Kidney (tissue), 22 donors: ENCODE measurements at places on chromosomes 12 and 14. TPM values are rescaled to one million over a fixed set of nuclear protein-coding genes. Genes with fewer than 3 reads are reported as not detected.

Gene SLC8A3
- not detected for polyA plus RNA-seq

Gene GDF3
- polyA plus RNA-seq = 1.6 TPM

Gene ABCC9
- polyA plus RNA-seq = 1.8 TPM

Gene BCAT1
- 1.3 TPM for polyA plus RNA-seq

Gene MUCL1
- not detected for polyA plus RNA-seq

Gene ASPG
- 58.1 TPM for polyA plus RNA-seq

Gene PRIMA1
- 1.0 TPM for polyA plus RNA-seq

Gene CLMN
- 33.1 TPM for polyA plus RNA-seq

Gene SERPINA1
- polyA plus RNA-seq = 2,184 TPM

Gene GUCY2C
- not detected for polyA plus RNA-seq

Gene OR6J1
- polyA plus RNA-seq = not detected

Gene CD163
- 22.8 TPM for polyA plus RNA-seq

Gene OAS1
- 27.2 TPM for polyA plus RNA-seq

Gene NFATC4
- 38.9 TPM for polyA plus RNA-seq

Gene RNASE3
- polyA plus RNA-seq = not detected

Gene NUP37
- polyA plus RNA-seq = 26.7 TPM

Gene KRT81
- polyA plus RNA-seq = not detected

Gene HPD
- 393 TPM for polyA plus RNA-seq

Gene PTGDR
- polyA plus RNA-seq = 0.22 TPM

Gene POTEM
- polyA plus RNA-seq = not detected

Gene ATP2A2
- 37.2 TPM for polyA plus RNA-seq

Gene OR4E2
- polyA plus RNA-seq = not detected

Gene KRT83
- polyA plus RNA-seq = not detected

Gene NAV3
- 0.34 TPM for polyA plus RNA-seq

Gene TAS2R30
- polyA plus RNA-seq = not detected

Gene A2M
- 745 TPM for polyA plus RNA-seq

Gene FGF6
- not detected for polyA plus RNA-seq

Gene KRT86
- polyA plus RNA-seq = not detected

Gene LMNTD1
- polyA plus RNA-seq = not detected

Gene SYT1
- polyA plus RNA-seq = 0.69 TPM

Gene NTS
- 0.54 TPM for polyA plus RNA-seq

Gene ACTR10
- polyA plus RNA-seq = 96.6 TPM

Gene TAS2R19
- polyA plus RNA-seq = not detected

Gene DNAH10
- 0.24 TPM for polyA plus RNA-seq

Gene SLC25A47
- polyA plus RNA-seq = 1.0 TPM

Gene OR4M1
- polyA plus RNA-seq = not detected

Gene RFX4
- not detected for polyA plus RNA-seq

Gene FOXM1
- polyA plus RNA-seq = 1.3 TPM

Gene PMEL
- 3.5 TPM for polyA plus RNA-seq

Gene ZNF384
- 19.7 TPM for polyA plus RNA-seq

Gene BCL11B
- 0.13 TPM for polyA plus RNA-seq

Gene ANKRD33
- polyA plus RNA-seq = not detected

Gene HAL
- polyA plus RNA-seq = not detected

Gene PTPN21
- 5.3 TPM for polyA plus RNA-seq

Gene ARHGAP9
- 3.8 TPM for polyA plus RNA-seq

Gene NRL
- 5.5 TPM for polyA plus RNA-seq

Gene CCDC38
- polyA plus RNA-seq = not detected

Gene TAS2R8
- not detected for polyA plus RNA-seq

Gene OVCH1
- polyA plus RNA-seq = not detected

Gene CD163L1
- 8.5 TPM for polyA plus RNA-seq

Gene ANO2
- 0.34 TPM for polyA plus RNA-seq

Gene TGM1
- polyA plus RNA-seq = 4.5 TPM

Gene GLT8D2
- polyA plus RNA-seq = 7.0 TPM

Gene DNAJC22
- 15.1 TPM for polyA plus RNA-seq

Gene TDRD9
- polyA plus RNA-seq = 1.6 TPM
